Central memory CD4-positive, alpha-beta T cell (primary cell): ENCODE measurements at places on chromosomes 3 and 15.

DNA sequence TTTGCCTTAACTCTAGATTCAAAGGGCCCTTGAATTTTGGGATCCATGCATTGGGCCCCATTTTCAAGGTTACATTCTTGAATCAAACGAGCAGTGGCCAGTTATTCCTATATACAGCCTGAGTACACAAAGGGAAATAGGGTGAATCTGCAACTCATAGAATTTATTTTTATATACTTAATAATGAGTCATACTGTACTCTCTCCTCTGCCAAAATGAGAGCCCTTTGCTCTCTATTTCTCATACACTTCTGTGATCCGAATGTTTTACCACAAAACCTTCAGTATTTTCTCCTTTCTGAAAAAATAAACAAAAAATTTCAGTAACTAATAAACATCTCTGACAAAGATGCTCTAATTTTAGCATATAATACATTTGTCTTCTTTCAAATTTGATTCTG, 116.7 kb downstream of the SERPINI1 start:
- DNase-seq: no peak

DNA sequence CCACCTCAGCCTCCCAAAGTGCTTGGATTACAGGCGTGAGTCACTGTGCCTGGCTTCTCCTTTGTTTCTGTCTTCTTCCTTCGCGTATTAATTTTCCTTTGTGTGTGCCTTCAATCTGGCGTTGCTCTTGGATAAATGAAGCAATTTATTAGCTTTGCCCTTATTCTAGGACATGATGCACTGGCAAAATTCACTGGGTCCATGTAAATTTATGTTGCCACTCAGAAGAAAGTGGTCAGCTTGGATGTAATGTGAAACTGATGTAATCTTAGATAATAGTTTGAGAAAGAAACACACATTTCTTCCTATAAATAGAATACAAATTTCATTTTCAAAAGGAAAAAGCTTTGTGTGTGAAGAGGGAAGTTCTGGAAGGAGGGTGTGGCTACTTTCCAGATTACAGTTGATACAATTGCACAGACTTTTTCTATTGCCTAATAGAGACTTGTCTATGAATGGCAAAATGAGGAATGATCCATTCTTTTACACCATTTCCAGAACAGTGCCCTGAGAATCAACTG, 23.3 kb upstream of the ATP1B3 start:
- DNase-seq: no peak

DNA sequence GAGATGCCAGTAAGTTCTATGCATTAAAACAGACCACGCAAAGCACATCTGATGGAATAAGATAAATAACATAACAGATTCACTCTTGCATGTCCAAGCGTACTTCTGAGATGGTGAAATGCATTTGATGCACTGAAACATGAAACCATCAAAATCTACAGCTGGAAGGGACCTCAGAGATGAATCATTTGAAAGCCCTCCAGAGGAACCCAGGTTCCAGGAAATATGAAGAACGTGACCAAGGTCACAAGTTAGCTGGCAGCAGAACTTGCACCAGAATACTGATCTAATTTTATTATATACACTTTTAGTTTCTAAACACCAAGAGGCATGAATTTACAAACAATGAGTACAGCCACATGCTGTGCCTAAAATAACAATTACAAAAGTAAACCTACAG, 957.1 kb downstream of the FHIT start:
- no peak for DNase-seq

GRCh38 chr15:32872621-32873283, 154.9 kb downstream of the GREM1 start:
- DNase-seq: no peak

DNA sequence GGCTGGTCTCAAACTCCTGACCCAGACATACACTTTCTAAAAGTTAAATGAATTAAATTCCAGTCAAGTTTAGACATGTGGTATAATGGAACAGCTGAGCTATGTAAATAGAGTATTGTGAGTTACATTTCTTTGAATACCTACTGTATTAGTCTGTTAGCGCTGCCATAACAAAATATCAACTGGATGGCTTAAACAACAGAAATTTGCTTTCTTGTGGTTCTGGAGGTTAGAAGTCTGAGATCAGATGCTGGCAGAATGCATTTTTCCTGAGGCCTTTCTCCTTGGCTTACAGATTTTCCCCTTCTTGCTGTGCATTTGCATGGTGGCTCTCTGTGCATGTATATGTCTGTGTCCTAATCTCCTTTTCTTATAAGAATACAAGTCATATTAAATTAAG, 101.5 kb upstream of the TGFBR2 start:
- DNase-seq: no peak

DNA sequence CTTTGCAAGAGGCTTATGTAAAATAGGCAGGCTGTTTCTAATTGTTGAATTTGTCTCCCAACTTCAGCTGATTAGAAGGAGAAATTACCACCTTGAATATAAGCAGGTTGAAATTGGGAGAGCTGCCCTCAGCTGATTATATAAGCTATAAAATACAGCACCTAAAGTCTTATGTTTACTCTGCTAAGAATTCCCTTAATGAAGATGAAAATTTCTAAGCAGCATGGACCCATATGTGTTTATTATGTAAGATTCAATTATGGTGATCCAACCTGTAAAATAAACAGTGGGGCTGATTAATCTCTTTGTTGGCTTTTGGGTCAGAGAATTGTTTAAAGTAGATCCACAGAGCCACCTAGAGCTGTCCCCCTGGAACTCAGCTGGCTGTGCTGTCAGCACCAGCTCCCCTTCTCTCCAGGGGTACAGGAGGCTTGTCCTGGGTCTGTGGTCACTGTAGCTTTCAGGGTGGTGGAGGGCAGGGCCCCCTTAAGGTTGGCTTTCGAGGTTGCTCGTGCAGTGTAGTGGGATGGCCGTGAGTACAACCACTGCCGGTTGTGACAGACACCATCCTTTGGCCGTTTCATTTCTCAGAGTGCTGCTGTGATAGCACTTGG, 9.5 kb downstream of the SLCO3A1 start:
- DNase-seq: no peak

DNA sequence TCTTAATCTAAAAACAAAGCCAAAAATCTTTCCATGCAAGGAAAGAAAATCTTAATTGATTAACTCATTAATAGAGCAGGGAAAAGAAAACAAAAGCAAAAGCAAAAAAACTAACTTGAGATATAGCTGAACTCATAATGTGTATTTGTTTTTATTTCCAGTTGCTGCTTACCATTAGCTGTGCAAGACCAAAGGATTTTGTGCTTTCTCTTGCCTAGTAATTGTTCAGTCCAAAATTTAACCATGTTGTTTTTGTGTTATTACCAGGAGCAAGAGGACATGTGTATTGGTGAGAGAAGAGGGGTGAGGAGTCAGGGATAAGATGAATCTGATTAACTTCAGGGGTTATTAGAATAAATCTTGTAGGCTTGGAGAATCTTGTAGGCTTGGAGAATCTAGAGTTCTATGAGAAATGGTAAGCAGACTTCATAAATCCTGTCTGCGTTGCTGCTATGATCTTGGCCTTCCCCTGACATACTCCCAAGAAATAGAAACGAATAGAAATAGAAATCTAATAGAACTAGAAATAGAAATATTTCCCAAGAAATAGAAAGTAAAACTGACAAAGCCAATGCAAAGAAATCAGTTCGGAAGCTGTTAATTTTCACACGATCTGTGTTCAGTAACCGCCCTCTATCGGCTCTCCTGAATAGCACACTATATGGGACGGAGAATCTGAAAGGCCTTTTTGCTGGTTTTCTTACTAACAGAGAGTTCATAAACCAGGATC, 72.6 kb upstream of the TNFSF10 start:
- peak; percentile 62 for DNase-seq

- DNase-seq: no peak
These were observed 20.4 kb downstream of the BMF start for GRCh38 chr15:40087991-40088928.

DNA sequence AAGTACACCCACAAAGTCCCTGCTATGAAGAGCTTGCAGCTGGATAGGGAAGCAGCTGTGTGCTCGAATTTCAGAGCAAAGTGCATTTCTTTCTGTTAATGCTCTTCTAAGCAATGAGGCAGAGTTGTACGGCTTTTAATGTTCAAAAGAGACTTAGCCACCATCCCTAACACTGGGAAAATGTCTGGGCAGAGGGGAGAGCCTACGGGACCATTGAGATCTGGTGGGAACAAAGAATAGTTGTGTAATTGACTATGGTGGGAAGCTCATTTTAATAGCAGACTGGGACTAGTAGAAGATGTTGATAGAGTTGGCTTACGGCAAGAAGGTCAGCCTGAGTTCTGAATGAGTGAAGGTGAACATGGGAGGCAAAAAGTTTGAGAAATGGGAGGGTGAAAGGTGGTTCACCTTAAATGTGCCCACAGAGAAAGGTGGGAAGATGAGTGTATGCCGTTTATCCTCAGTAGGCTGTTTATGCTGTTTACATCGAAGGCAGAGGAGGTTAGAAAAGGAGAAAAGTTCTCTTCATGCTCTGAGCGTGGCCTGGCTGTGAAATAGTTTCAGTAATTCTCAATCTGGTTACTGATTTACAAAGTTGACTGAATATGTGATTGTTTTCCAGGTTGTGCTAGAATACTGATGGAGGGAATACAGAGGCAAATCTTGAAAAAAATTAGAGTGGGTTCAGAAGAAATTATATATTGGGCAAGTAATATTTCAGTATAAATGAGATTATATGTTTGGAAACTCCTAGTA, 22.9 kb upstream of the UTS2B start:
- no peak for DNase-seq

- no peak for DNase-seq
These were observed 134.7 kb upstream of the VEPH1 start for GRCh38 chr3:157637866-157638265.

DNA sequence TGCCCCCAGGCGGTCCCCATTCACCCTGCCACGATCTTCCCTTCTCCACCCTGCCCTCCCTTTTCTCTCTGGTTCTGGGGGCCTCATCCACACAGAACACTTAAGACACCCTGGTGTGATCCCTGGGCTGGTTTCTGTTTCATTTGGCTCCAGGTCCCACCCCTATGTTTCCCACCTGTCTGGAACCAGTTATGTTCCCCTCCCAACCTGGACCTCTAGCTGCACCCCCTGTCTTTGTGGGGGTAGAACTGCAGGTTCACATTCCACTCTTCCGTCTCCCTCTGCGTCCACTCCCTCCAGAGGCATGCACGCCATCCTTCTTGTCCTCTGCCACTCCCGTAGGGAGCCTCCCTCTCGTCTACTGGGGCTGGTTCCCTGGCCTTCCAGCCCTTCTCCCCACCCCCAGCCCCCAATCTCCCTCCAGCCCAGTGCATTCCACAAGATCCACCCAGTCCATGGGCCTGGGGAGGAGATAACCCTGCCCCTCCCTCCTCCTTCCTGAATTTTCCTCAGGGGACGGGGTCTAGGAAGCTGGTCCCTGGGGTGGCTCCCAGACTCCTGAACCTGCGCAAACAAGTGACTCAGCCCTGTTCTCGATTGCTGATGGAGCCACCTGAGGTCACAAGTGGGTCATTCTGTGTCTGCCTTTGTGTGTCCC, 73.8 kb downstream of the ABTB1 start:
- DNase-seq: no peak

GRCh38 chr3:144287001-144287400, 315.4 kb downstream of the DIPK2A start:
- DNase-seq: no peak

DNA sequence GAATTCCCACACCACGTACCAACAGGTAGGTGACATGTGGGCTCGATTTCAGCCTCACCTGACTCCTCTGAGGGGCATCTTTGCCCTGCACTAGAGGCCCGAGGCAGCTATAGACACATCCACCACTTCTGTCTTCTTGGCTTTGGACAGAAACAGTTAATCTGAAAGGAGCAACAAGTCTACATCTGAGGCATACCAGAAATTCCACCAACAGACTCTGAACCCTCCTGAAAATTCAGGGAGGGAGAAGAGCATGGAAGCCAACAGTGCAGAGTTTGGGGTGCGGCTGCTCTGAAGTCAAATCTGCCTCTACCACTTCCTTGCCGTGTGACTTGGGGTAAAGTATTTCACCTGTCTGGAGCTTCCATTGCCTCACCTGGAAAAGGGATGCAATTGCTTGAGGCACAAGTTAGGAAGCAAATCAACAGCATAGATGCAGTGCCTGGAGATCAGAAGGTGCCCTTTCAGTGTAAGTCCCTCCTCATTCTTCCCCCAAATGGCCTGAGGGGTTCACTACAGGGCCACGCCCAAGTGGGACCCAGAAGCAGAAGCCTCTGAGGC, 119.8 kb downstream of the SHQ1 start:
- no peak for DNase-seq

- DNase-seq: no peak
These were observed 7.6 kb downstream of the NUSAP1 start for GRCh38 chr15:41340189-41340695.

DNA sequence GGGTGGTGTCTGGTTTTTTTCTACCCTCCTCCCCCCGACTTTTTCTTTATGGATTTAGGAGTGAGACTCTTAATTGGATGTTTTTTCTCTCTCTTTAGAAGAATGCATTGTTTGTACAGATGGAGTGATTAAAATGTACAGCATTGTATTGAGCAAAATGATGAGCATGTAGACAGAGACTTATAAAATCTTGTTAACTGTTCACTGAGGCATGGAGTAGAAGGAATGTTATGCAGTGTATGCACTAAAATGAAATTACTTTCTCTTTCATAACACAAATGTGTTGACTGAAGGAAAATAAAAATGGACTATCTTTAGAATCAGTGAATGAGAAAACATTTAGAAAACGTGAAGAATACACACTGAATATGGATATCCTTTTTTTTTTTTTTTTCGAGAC, 39.8 kb downstream of the ZFAND6 start:
- no peak for DNase-seq

- no peak for DNase-seq
These were observed 84.1 kb upstream of the PRR23E start for GRCh38 chr3:127108796-127109195.

DNA sequence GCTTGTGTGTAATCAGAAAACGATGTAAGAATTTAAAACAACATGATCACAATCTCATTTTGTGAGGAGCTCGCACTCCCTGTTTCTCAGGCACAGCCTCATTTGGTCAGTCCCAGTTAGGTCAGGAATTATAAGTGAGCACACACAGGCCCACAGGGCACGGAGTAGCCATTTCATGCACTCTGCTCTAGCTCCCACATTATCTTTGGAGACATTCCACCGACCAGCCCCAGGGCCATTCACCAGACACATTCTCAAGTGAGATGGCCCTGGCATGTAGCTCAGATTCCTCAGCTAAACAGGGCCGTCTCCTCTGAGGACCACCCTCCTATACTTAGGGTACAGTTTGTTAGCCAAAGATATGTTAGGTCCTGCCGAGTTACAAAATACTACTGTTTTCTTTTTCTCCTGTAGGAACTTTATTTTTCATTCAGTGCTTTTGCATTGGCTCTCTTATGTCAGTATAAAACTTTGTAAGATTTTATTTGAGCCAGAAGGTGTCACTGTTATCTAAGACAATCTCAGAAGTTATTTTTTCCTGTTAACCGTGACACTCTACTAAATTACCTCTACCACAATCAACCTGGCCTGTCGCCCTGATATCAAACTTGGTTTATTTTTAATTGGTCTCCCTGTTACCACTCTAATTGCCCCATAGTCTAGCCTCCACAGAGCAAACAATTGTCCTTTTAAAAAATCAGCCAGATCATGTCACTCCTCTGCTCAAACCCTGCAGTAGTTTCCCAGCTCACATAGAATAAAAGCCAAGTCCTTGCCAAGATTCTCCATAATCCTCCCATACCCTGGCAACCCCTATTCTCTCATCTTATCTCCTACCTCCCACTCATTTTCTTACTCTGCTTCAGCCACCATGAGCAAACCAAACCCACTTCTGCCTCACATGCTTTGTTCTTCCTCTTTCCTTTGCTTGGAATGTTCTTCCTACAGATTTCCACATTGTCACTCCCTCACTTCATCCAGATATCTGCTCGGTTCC, 105.7 kb downstream of the PPP2R3A start:
- DNase-seq: no peak

- DNase-seq: peak; percentile 10
These were observed 1.0 kb downstream of the SNX1 start for GRCh38 chr15:64096668-64097384.
